CD4-positive, CD25-positive, alpha-beta regulatory T cell (primary cell): ENCODE measurements at places on chromosomes 13 and 19. TPM values are rescaled to one million over a fixed set of nuclear protein-coding genes. Genes with fewer than 3 reads are reported as not detected.

MVB12A gene
- 30.8 TPM for polyA plus RNA-seq

GRCh38 chr19:38035515-38036495 is 128.8 kb downstream of the SIPA1L3 start:
- no peak overlapping the region for H3K4me3 ChIP-seq
- no peaks in the 10 kb centered on the region for H3K4me1 ChIP-seq
- no peaks in the 10 kb centered on the region for H3K27me3 ChIP-seq
- no peaks in the 10 kb centered on the region for H3K36me3 ChIP-seq
- no peak overlapping the region for H3K27ac ChIP-seq

- peaks cover 56% of the 10 kb centered on the region for H3K4me1 ChIP-seq
- DNase-seq, result no peak
- peak overlapping the region; percentile 88 for H3K4me3 ChIP-seq
- H3K36me3 ChIP-seq, result no peaks in the 10 kb centered on the region
Measured at GRCh38 chr19:12792853-12793289, 1.6 kb downstream of the JUNB start.

- H3K4me1 ChIP-seq, result no peaks in the 10 kb centered on the region
- H3K36me3 ChIP-seq, result peaks cover 4% of the 10 kb centered on the region
- H3K4me3 ChIP-seq, result no peak overlapping the region
- no peak for DNase-seq
Measured at GRCh38 chr19:50401605-50402450, 16.9 kb upstream of the SPIB start.

GRCh38 chr13:81987159-81987558 is 1646.2 kb upstream of the SPRY2 start:
- H3K4me3 ChIP-seq, result no peak overlapping the region
- H3K27me3 ChIP-seq, result no peaks in the 10 kb centered on the region
- no peak overlapping the region for H3K27ac ChIP-seq
- no peak for DNase-seq
- no peaks in the 10 kb centered on the region for H3K4me1 ChIP-seq

GRCh38 chr13:106385654-106386053 is 149.8 kb downstream of the EFNB2 start:
- H3K4me3 ChIP-seq, result no peak overlapping the region
- no peaks in the 10 kb centered on the region for H3K4me1 ChIP-seq
- DNase-seq, result no peak
- H3K36me3 ChIP-seq, result no peaks in the 10 kb centered on the region

DNA sequence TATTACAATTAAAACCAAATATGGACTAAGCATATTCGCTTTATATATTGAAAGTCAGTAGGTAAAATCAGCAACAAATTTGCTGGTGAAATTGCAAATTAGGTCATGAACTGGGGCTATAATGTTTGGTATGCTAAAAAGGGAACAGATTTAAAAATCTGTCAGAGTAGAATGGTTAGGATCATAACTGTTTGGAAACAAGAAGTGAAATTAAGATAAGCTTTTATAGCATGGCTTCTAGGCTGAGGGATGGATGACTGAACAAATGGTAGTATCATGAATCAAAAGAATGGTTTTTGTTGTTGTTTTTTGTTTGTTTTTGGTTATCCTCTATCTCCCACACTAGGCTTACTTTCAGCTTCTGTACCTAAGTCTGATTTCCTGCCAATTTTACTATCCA is 1090.4 kb downstream of the PCDH9 start:
- H3K27ac ChIP-seq, result no peak overlapping the region
- H3K4me1 ChIP-seq, result no peaks in the 10 kb centered on the region
- DNase-seq, result no peak
- no peak overlapping the region for H3K4me3 ChIP-seq
- no peaks in the 10 kb centered on the region for H3K36me3 ChIP-seq
- no peaks in the 10 kb centered on the region for H3K27me3 ChIP-seq

- H3K4me3 ChIP-seq, result peak overlapping the region; percentile 40
- no peaks in the 10 kb centered on the region for H3K27me3 ChIP-seq
- DNase-seq, result peak; percentile 62
- peaks cover 96% of the 10 kb centered on the region for H3K4me1 ChIP-seq
Measured at GRCh38 chr19:16373989-16374388, 49.4 kb downstream of the KLF2 start.

DNA sequence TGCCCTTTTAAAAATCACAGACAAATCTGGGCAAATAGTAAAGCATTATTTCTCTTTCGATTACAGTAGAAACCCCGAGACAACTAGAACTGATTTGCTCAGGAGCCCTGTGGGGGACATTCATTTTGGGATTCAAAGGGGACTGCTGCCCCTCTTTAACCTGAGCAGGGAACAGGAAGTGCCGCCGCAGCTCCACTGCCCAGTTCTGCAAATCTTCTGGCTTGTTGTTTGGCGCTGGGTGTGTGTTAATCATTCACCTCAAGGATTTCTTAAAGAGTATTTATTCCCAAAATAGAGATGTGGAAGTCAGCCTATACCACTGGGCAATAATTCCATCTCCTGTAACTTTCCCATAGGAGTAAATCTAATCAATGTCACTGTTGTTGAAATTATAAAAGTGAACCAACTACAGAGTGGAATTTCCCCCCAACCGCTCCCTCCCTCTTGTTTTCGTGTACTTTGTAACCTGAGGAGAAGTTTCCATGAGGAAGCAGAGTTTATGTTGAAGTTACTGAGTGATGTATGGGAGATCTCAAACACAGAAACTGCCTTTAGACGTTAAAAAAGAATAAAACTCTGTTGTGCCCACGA is 515.8 kb downstream of the KLF12 start:
- peaks cover 2% of the 10 kb centered on the region for H3K27me3 ChIP-seq
- no peak overlapping the region for H3K27ac ChIP-seq
- DNase-seq, result no peak
- H3K4me3 ChIP-seq, result no peak overlapping the region
- H3K4me1 ChIP-seq, result peaks cover 4% of the 10 kb centered on the region

KIR3DL1 gene
- not detected for polyA plus RNA-seq

- DNase-seq, result peak; percentile 50
- H3K27ac ChIP-seq, result no peak overlapping the region
- peaks cover 6% of the 10 kb centered on the region for H3K27me3 ChIP-seq
- H3K36me3 ChIP-seq, result no peaks in the 10 kb centered on the region
Measured at GRCh38 chr19:47447470-47448359, 24.0 kb downstream of the SLC8A2 start.

REEP6 gene
- polyA plus RNA-seq, result 3.3 TPM

- no peaks in the 10 kb centered on the region for H3K36me3 ChIP-seq
- no peaks in the 10 kb centered on the region for H3K27me3 ChIP-seq
- no peak overlapping the region for H3K4me3 ChIP-seq
- no peaks in the 10 kb centered on the region for H3K4me1 ChIP-seq
- H3K27ac ChIP-seq, result no peak overlapping the region
Measured at GRCh38 chr13:67238277-67238859, 8.2 kb upstream of the PCDH9 start.

GRCh38 chr19:14563989-14564651 is 7.7 kb downstream of the NDUFB7 start:
- peak; percentile 40 for DNase-seq
- no peak overlapping the region for H3K4me3 ChIP-seq
- no peaks in the 10 kb centered on the region for H3K27me3 ChIP-seq
- no peak overlapping the region for H3K27ac ChIP-seq

- no peaks in the 10 kb centered on the region for H3K27me3 ChIP-seq
- no peak overlapping the region for H3K27ac ChIP-seq
Measured at GRCh38 chr13:44471686-44472085, 98.1 kb downstream of the SERP2 start.

CLEC4G gene
- not detected for polyA plus RNA-seq

DNA sequence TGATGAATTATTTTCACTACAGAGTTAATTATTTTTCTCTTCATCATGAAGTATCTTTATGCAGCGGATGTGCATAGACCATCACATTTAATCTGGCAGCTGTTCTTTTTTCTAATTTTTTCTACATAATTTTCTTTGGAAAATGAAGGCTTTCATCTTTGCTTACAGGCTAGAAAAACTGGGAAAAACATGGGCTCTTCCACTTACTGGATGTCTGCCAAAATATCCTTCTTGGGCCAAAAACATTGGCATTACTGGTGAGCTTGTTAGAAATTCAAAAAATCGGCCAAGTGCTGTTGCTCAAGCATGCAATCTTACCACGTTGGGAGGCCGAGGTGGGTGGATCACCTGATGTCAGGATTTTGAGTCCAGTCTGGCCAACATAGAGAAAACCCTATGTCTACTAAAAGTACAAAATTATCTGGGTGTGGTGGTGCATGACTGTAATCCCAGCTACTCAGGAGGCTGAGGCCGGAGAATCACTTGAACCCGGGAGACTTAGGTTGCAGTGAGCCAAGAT is 176.8 kb downstream of the ZNF737 start:
- H3K4me3 ChIP-seq, result no peak overlapping the region
- no peaks in the 10 kb centered on the region for H3K36me3 ChIP-seq
- no peak for DNase-seq
- no peaks in the 10 kb centered on the region for H3K4me1 ChIP-seq

- no peaks in the 10 kb centered on the region for H3K36me3 ChIP-seq
- H3K4me3 ChIP-seq, result no peak overlapping the region
- H3K4me1 ChIP-seq, result no peaks in the 10 kb centered on the region
- H3K27me3 ChIP-seq, result peaks cover 3% of the 10 kb centered on the region
- H3K27ac ChIP-seq, result no peak overlapping the region
Measured at GRCh38 chr13:39353988-39354387, 249.0 kb downstream of the LHFPL6 start.

TNFRSF19 gene
- 1.3 TPM for polyA plus RNA-seq

TNFSF9 gene
- polyA plus RNA-seq, result 0.48 TPM
